ENCODE measurements at places on chromosomes 2 and 18. TPM values are rescaled to one million over a fixed set of nuclear protein-coding genes. Genes with fewer than 3 reads are reported as not detected.

The GRHL1 gene
- 0.08 TPM for total RNA-seq

The TWIST2 gene
- total RNA-seq, result 171 TPM

The CREG2 gene
- total RNA-seq, result under 0.01 TPM

The FSIP2 gene
- total RNA-seq, result 0.08 TPM

The ERFE gene
- total RNA-seq, result 0.82 TPM

The RSAD2 gene
- total RNA-seq, result 0.82 TPM

Data from smooth muscle cell of the coronary artery (primary cell).